ENCODE measurements at places on chromosomes 12 and 14. TPM values are rescaled to one million over a fixed set of nuclear protein-coding genes. Genes with fewer than 3 reads are reported as not detected.

DNA sequence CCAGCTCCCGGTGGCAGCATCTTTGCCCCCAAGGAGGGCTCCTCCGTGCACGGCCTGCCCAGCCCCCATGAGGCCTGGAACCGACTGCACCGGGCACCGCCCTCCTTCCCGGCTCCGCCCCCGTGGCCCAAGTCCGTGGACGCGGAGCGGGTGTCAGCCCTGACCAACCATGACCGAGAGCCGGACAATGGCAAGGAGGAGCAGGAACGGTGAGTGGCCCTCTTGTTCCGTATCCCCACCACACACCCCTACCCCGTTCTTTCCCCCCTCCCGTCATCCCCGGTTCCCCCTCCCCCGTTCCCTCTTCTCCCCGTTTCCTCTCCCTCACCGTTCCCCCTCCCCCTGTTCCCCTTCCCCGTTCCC lies 28.3 kb downstream of the LRCOL1 start:
- no peak for DNase-seq
- no peak overlapping the region for H3K4me3 ChIP-seq
- H3K4me1 ChIP-seq = no peaks in the 10 kb centered on the region
- no peaks in the 10 kb centered on the region for H3K27me3 ChIP-seq

DNA sequence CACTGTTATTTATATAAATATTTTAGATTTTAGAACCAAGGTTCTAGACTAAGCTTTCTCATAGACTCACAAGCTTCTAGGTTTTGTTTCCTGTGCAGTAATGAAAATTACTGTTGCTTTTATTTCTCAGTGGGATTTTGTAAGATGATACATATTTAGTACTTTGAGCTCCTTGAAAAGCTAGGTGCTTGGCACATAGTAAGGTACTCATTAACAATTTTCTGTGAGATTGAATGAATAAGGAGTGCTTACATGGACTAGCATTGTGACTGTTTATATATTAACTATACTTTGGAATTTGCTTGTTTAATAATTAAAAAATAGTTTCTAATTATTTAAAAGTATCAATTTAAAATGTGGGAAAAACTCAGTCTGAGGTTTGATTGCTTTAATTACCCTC lies 85.7 kb downstream of the MIA2 start:
- H3K36me3 ChIP-seq = no peaks in the 10 kb centered on the region
- H3K4me1 ChIP-seq = no peaks in the 10 kb centered on the region
- DNase-seq = no peak
- no peak overlapping the region for H3K27ac ChIP-seq

DNA sequence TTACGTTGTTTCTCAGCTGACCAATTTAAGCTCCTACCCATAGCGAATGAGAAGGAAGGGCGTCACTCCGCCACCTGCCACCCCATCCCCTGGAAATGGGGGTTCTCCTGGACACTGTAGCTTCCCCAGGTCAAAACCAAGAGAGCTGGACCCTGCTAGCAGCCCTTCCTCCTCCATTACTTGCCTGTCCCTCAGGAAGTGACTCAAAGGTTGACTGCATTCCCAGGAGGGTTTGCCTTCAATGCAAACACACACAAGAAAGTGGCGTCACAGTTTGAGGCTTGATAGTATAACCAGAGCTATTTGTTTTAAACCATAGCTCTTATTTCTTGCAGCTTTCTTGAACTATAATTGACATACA lies 79.1 kb downstream of the KCNK13 start:
- no peak overlapping the region for H3K27ac ChIP-seq
- no peaks in the 10 kb centered on the region for H3K4me1 ChIP-seq
- H3K4me3 ChIP-seq = no peak overlapping the region
- no peaks in the 10 kb centered on the region for H3K27me3 ChIP-seq
- no peaks in the 10 kb centered on the region for H3K36me3 ChIP-seq

- H3K4me1 ChIP-seq = no peaks in the 10 kb centered on the region
- DNase-seq = no peak
- H3K4me3 ChIP-seq = no peak overlapping the region
Observed at GRCh38 chr12:62971769-62972525, 37.0 kb upstream of the PPM1H start.

DNA sequence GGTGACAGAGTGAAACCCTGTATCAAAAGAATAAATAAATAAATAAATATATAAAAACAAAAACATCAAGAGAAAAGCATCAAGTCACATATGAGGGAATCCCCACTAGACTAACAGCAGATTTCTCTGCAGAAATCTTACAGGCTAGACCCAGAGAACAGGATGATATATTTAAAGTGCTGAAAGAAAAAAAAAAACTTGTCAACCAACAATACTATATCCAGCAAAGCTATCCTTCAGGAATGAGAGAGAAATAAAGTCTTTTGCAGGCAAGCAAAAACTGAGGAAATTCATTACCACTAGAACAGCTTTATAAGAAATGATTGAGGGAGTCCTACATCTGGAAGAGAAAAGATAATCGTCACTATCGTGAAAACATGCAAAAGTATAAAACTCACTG lies 6.4 kb upstream of the SFSWAP start:
- H3K36me3 ChIP-seq = no peaks in the 10 kb centered on the region
- no peak for DNase-seq
- no peak overlapping the region for H3K27ac ChIP-seq
- no peaks in the 10 kb centered on the region for H3K4me1 ChIP-seq
- no peaks in the 10 kb centered on the region for H3K27me3 ChIP-seq

DNA sequence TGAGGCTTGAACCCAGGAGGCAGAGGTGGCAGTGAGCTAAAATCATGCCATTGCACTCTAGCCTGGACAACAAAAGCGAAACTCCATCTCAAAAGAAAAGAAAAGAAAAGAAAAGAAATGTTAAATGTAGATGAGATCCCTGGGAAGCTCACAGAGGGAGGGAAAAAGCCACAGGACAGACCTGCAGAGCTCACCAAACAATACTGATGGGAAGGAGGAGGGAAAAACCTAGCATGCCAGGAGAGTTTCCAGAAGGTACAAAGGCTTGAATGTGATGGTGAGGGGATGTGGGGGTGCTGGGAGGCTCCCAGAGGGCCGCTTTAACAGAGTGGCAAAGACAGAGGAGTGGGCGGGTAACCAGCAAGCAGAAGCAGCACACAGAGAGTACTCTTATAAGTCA lies 72.3 kb downstream of the PTPN21 start:
- H3K4me1 ChIP-seq = no peaks in the 10 kb centered on the region
- DNase-seq = no peak
- no peak overlapping the region for H3K4me3 ChIP-seq

DNA sequence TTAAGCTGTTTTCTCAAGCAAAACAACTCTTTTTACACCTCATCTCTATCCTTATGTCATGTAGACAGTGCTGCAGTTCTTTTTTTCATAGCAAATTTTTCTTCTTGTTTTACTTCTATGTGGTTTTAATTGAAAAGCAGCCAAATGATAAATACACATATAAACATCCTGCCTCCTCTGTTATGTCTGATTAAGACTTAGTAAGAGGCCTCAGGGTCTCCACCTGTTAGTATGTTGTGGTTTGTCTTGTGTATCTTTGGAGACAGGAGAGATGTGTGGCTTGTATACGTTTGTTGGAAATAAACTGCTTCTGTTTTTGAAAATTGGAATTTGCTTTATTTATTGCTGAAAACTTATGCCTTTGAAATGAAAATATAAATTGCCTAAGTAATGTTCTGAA lies 32.0 kb downstream of the PEX5 start:
- H3K27me3 ChIP-seq = no peaks in the 10 kb centered on the region
- H3K4me3 ChIP-seq = no peak overlapping the region
- H3K4me1 ChIP-seq = no peaks in the 10 kb centered on the region
- H3K27ac ChIP-seq = no peak overlapping the region

The SDR9C7 gene
- total RNA-seq = not detected

The NRXN3 gene
- 1.2 TPM for total RNA-seq

The RFX4 gene
- total RNA-seq = not detected

The ACRBP gene
- 1.6 TPM for total RNA-seq

The MYH6 gene
- total RNA-seq = 1.6 TPM
